Activated T-cell treated with anti-CD3 and anti-CD28 coated beads, Interleukin-2, amount 50 U/mL, for 1 hour (primary cell): ENCODE measurements at places on chromosomes 4 and X.

DNA sequence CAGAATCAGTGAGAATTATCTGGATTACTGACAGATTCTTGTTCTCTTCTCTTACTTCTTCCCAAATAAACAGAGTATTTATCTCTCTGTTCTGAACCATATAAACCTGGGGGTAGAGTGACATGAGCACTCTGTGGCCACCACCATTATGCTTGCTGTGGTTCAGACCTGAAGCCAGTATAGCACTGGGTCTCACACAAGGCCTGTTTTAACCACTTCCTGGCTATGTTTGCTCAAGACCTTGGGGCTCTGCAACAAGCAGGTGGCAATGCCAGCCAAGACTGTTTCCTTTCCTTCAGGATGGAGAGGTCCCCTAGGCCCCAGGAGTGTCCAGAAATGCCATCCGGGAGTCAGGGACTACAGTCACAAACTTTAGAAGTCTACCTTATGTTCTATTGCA lies 21.7 kb upstream of the HEPH start:
- DNase-seq, result no peak

- no peak for DNase-seq
These were observed 3.7 kb downstream of the GABRQ start for GRCh38 chrX:152641256-152641875.

DNA sequence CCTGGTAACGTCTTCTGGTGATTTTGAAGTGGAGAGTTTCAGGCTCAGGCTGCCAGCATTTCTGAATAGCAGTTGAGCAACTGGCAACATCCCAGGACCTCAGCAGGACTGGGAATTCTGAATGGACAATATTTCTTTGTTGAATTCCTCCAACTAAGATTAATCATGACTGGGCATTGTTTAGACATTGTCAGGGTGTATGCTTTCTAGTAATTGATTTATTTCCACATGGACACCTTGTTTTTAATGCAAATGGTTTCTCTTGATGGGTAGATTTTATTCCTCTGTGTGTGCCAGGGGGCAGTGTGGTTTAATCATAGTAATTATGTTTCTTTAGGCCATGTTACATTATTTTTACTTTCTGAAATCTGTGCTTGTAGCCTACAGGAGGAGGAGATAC lies 1004.7 kb upstream of the LCORL start:
- no peak for DNase-seq

- DNase-seq, result no peak
These were observed 260.1 kb downstream of the EVC2 start for GRCh38 chr4:5448221-5448620.

- DNase-seq, result no peak
These were observed 618.1 kb upstream of the ADGRL3 start for GRCh38 chr4:60581919-60582536.

DNA sequence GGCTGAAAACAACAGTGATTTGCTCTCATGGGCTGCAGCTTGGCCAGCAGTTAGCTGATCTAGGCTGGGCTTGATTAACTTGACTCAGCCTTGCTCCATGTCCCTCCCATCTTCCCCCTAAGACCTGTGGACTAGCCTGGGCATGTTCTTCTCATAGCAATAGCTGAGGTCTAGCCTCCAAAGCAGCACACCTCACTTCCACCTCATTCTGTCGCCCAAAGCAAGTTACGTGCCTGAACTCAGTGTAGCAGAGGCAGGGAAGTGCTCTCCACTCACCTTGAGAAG lies 62.2 kb downstream of the EVC start:
- no peak for DNase-seq

GRCh38 chr4:177191991-177192390 lies 117.7 kb upstream of the NEIL3 start:
- DNase-seq, result no peak

DNA sequence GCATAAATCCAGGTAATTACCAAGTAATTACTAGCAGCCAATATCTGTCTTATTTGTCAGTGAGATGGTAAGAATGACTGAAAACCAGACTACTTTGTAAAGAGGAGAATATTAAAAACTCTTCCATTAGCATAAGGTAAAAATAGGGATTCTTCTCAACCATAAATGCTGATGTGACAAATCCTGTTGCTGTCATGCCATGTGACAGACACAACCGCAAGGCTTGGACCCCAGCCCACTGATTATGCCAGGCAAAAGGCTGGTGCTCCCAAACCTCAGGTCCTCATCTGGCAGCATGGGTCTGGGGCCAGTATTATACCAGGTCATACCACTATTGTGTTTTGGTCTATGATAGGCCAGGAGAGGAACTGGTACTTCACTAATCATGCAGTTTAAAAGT lies 181.1 kb downstream of the ADAMTS3 start:
- no peak for DNase-seq

GRCh38 chrX:97402903-97403302 lies 519.2 kb downstream of the RPA4 start:
- DNase-seq, result no peak
